Hepatocyte (in vitro differentiated cells): ENCODE measurements at places on chromosomes 2 and 18.
A peak's percentile ranks its signal among the peaks of the same experiment; 100 is the strongest.

- DNase-seq, result peak; percentile 34
These were observed 53.3 kb downstream of the INHBB start for GRCh38 chr2:120398996-120399888.

DNA sequence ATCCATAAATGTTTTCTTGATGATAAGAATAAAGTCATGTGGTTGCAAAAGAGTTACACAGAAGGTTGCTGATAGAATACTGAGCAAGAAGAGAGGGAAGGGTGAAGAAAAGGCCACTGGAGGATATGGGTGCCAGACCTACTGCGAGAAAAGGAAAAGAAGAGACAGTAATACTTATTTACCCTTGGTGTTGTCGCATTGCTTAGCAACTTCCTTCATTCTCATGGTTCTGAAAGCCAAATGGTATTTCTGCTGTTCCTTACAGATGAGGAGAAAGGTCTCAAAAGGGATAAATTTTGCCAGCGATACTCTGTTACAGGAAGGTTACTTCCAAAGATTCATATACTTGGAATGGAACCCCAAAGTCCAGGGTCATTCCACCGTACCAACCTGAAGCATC lies 62.5 kb downstream of the LHCGR start:
- DNase-seq, result no peak

- no peak for DNase-seq
These were observed 795 bp downstream of the ANKRD39 start for GRCh38 chr2:96856776-96857666.

DNA sequence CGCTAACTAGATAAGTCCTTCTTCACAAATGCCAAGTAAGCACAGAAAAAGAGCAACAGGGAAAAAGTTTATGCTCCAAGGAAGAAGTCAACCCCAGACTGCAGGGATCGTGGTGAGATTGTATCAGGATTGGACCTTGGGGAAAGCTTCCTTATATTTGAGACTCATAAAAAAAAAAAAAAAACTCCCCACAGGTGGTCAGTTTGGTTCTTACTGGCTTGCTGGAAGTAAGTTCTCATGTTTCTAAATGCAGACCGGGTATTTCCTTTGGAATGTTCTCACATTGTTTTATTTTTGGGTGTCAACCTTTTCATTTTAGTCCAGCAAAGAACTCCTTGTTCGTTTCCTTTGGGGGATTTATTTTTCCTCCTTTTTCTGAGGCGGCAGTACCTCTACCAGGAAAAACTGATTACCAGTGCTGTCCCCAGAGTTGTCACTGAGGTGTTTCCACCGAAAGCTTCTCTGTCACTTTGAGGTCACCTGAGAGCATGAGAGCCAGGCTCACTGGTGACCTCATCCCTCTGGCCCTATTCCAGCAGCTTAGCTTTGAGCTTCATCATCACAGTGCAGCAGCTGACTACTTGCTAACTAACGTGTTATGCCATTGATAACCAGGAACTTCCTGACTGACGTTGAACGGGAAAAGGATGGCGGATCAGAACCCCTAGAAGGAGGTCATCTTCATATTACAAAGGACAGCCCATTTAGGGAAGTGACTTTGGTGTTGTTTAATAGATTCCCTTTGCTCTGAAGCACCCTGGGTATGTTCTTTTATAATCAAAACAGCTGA lies 16.8 kb upstream of the ATP8B1 start:
- DNase-seq, result peak; percentile 84

- no peak for DNase-seq
These were observed 4.6 kb downstream of the C2orf81 start for GRCh38 chr2:74416778-74417177.
